ENCODE measurements at places on chromosomes 5 and 9.

DNA sequence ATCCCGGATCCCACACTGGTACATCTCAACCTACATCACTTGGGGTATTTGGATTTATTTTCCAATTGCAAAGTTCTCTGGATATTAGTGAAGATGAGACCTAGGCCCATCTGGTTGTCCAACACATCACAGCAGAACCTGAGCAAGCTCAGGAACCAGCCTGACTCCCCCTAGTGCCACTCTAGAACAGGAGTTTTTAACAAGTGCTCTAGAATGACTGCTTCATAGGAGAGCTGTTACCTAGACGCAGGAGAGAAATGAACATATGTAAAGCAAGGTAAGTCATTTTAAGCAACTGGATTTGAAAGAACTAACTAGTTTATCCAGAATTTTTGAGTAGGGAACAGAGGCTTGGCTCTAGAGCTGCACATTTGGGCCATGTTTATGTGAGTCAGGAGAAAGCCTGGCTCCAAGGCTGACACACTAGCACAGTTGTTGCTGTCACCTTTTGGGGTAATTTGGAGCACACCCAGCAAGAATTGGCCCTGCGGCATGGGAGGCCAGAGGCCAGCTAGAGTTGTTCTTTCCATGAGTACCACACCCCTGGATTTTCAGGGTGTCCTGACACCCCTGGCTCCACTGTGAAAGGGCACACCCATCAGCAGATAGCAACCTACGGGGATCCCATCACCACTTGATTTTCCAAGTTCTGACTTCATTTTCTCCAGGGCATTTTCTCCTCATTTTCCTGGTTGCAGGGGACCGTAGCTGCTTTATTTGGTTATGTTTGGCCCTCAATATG, 110.9 kb upstream of the LPAR1 start:
- DNase-seq, result no peak

DNA sequence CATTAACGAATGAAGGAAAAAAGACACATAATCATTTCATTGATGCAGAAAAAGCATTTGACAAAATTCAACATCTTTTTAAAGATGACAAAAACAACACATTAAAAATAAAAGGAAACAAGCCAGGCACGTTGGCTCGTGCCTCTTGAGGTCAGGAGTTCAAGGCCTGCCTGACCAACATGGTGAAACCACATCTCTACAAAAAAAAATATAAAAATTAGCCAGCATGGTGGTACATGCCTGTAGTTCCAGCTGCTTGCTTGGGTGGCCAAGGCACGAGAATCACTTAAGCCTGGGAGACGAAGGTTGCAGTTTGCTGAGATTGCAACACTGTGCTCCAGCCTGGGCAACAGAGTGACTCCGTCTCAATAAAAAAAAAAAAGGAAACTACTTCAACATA, 77.0 kb downstream of the ERCC6L2 start:
- no peak for DNase-seq

- DNase-seq, result no peak
Observed at GRCh38 chr9:105038051-105038450, 110.1 kb upstream of the ABCA1 start.

DNA sequence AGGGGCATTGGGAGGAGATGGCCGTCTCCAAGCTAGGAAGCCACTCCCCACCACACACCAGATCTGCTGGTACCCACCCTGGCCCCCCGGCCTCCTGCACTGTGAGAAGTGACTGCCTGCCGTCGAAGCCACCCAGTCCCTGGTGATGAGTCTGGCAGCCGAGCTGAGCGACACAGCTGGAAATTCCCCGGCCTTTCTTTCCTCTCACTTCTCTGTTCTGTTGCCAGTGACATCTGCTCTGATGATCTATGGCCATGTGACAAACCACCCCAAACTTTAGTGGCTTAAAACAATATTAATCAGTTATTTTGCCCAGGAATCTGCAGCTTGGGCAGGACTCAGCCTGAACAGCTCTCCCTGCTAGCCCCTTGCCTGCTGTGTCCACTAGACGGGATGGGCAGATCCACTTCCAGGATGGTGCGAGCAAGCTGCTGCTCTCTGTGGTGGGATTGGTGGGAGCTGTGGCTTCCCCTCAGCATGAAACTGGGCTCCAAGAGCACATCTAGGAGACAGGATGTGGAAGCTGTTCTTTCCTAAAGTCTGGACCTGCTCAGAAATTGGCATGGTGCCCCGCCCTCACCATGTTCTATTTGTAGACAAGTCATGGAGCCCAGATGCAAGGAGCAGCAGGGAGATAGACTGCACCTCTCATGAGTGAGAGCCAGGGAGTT, 211.2 kb downstream of the GADD45G start:
- no peak for DNase-seq

GRCh38 chr5:127518319-127518621, 830 bp downstream of the PRRC1 start:
- DNase-seq, result no peak

DNA sequence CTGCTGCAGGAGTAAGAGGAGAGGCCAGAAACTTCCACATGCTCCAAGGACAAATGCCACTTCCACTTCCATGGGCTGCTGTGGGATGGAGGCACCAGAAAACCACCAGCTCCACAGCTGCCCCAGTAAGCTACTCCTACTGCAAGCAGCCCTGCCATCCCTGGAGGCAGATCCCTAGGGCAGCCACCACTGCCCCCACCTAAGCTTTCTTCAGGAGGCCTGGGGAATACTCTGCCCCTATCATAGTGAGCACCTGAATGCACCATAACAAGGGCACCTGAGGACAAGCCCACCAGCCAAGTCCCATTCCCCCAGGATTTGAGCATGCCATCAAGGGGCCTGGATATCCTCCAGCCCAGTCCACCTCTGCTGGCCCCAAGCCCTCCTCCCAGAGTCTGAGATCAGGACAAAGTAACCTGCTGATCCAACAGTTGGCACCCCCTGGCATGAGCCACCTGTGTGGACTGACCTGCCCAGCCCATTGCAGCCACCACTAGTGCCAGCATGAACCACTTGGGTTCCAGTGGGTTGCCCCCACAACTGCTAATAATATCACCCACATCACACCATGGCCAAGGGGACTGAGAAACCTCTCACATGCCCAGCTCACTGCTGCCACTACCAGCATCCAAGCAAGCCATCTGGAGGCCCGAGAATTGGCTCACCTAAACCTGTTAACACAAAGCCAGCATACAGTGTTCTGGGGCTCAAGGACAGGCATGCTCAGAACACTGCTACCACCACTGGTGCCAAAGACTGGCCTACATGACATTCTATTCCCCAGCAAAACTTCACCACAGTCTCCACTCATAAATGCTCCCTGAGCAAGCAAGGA, 480.1 kb downstream of the CDH12 start:
- DNase-seq, result no peak

GRCh38 chr5:75536694-75537360, 25.1 kb downstream of the POLK start:
- DNase-seq, result no peak
